ENCODE measurements at places on chromosomes 1 and 21.

GRCh38 chr21:44726826-44727225, 15.5 kb upstream of the TSPEAR start:
- DNase-seq = no peak

GRCh38 chr1:90973897-90974798, 47.7 kb downstream of the ZNF644 start:
- no peak for DNase-seq

- DNase-seq = peak; percentile 6
Measured at GRCh38 chr1:32014199-32014947, 705 bp downstream of the KHDRBS1 start.

DNA sequence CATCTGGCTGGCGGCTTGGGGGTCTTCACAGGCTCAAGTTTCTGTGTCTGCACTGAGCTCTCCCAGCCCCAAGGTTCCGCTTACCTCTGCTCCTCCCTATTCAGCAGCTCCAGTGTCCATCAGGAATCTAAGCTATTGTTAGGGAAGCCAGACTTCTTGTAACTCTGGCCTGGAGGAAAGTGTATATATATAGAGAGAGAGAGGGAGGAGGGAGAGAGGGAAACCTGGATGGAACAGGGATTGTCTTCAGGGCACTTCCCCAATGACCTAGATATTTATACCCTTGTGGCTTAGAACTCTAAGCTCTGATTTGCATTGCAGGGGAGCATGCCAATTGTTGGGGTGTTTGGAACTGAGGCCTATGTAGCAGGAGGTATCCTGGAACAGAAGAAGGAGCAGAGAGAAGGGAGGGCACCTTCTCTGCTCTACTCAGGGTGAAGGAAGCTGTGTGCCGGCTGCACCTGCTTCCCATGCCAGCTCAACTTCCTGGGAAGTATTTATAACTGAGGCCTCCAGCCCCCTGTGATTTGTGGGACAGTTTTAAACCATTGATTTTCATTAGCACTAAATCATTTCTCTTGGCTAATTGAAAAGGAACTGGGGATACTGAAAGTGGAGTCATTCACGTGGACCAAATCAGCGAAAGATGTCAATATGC, 70.9 kb downstream of the NAV1 start:
- DNase-seq = no peak

Data from CD4-positive, alpha-beta T cell treated with Interleukin-15 for 4 hours (primary cell).